ENCODE measurements at places on chromosomes 11 and 22. TPM values are rescaled to one million over a fixed set of nuclear protein-coding genes. Genes with fewer than 3 reads are reported as not detected.

Gene ST14
- 9.7 TPM for total RNA-seq

Gene KCNK7
- total RNA-seq: 4.2 TPM

Gene MUC5AC
- total RNA-seq: not detected

Gene LDHAL6A
- not detected for total RNA-seq

Gene MS4A3
- total RNA-seq: 0.62 TPM

Gene PRRG4
- 5.8 TPM for total RNA-seq

Gene KCNJ1
- not detected for total RNA-seq

Gene SPATA19
- not detected for total RNA-seq

Gene UPK2
- not detected for total RNA-seq

Gene HBG2
- 982 TPM for total RNA-seq

Gene TRIM44
- total RNA-seq: 15.5 TPM

Gene NAALAD2
- total RNA-seq: 8.5 TPM
